Body of pancreas (tissue), 4 donors: ENCODE measurements at places on chromosomes 4 and X. TPM values are rescaled to one million over a fixed set of nuclear protein-coding genes. Genes with fewer than 3 reads are reported as not detected.

NXF3 gene
- 0.26 TPM for total RNA-seq

DNA sequence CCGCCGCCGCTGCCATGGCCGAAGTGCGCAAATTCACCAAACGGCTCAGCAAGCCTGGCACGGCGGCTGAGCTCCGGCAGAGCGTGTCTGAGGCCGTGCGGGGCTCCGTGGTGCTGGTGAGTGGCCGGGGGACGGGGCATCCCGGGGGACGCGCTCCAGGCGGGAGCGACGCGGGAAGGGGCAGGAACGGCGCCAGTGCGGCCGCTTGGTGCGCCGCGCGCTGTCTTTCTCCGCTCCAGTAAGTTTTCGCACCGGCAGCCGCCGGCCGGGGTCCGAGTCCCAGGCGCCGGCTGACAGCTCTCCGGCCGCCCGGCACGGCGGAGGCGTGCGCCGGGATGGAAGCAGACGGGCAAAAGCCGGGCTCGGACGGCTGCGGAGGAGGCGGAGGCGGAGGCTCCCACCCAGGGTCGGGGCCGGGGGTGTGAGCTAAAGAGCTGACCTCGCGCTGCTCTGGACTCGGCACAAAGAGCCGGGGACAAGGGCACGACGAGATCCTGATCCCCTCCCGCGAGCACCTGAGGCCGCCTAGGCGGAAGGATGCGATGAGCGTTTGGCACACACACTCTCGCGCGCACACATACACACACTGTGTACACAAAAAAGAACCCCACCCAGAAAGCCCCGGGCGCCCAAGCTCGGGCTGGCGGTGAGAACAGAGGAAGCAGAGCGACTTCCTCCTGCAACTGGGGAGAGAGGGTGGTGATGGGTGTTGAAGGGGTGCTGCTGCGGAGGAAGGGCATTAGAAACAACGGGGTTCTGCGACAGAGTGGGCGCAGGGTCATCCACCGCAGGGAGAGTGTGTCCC lies 545 bp downstream of the DOCK11 start:
- DNase-seq, result peak; percentile 42

DNA sequence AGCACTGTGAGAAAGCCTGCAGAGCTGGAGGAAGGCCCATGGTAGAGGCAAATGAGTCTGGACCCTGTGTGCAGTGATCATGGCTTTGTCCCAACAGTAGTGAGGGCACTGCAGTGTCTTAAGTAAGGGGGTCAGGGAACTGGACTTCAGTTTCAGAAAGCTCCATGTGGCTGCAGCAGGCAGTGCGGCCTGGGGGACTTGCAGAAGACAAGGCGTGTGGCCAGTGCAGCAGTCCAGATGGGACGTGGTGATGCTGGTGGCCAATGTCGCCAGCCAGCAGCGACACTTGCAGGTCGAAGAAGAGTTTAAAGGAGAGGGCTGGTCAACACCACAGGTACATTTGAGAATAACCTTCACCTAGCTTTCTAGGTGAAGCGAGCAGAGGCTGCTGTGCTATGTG lies 113.4 kb downstream of the ZNF827 start:
- DNase-seq, result no peak

GRCh38 chr4:36133658-36134057 lies 110.7 kb downstream of the ARAP2 start:
- no peak for DNase-seq

BRS3 gene
- total RNA-seq, result not detected

CENPI gene
- total RNA-seq, result not detected

CSAG3 gene
- not detected for total RNA-seq

PAGE2 gene
- not detected for total RNA-seq

DCHS2 gene
- total RNA-seq, result 0.78 TPM

GRPR gene
- total RNA-seq, result 5.6 TPM

GRCh38 chr4:113447061-113447460 lies 314.5 kb downstream of the CAMK2D start:
- DNase-seq, result no peak

DNA sequence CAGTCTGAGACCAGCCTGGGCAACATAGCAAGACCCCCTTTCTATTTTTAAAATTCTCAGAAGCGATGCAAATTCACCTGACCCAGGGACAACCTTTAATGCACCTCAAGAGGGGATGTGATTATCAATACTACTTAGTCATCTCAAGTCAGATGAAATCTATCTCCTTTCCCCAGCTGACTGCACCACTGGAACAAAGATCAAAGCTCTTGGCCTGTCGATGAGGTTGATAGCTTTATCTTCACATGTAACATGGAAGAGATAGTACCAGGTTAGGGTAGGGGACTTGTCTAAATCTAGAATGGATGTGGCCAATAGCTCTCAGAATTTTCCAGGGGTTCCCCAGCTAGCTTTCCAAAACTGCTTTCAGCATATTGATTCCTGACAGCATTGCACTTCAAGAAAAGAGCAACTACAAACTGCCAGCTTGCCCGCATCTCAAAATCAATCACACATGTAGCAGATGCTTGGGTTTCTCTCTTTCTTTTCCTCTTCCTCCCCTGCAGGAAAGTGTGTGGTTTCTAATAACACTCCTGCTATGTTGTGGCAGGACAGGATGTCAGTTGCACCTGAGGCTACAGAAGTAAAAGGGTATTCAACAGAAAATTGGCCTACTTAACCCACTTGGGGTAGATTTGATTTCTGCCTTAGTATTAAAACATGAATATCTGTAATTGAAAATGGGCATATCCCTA lies 12.2 kb upstream of the TMEM164 start:
- DNase-seq, result no peak

DNA sequence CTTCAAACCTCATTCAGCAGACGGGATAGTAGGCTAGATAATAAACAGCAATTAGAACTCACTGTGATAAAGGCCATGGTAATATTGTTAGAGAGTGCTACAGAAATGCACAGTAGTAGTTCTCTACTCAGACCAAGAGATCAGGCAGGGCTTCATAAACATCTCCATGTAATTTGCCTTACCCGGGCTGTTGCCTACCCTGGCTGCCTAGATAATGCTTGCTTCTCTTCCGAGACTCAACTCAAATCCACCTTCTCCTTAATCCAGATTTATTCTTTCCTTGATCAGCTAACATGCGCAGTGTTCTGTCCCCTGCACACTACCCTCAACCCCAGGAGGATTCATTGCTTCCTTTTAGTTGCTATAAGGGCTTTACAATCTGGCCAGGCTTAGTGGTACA lies 21.8 kb downstream of the ANK2 start:
- DNase-seq, result no peak

DNA sequence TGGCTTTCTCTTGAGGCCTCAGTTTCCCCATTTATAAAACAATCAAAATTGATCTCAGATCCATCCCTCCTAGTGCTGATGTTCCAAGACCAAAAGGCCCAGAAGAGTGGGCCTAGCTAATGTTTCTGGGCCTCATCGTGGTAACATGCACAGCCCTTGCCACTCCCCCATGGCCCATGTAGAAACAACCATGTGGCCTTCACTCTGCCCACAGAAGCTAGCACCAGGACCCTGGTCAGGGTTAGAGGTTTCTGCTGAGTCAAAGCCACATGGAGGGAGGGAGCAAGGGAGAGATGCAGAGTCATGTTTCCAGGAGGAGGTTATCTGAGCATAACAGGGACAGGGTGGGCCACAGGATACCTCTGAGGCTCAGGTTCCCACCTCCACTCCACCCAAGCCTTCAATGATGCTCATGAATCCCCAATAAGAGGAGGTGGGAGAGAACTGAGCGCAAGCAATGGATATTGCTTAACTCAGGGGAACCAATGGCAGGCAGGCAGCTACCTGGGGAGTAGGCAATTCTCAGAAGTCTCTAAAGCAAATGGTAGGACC lies 16.9 kb downstream of the OTUD5 start:
- no peak for DNase-seq

DNA sequence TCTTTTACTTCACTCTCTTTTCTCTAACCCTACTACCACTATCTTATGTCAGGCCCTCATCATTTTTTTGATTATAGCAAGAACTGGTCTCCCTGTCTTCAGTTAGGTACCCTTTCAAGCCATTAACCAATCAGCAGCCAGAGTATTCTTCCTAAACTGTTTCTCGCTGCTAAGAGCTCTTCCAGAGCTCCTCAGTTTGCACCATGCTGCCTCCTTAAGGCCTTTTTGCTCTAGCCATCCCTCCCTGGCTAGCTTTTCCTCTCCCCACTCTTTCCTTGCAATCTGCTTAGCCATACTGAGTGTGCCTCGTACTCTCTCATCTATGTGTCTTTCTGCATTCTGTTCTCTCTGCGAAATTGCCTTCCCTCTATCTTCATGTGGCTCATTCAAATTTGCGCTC lies 32.9 kb downstream of the KIF4A start:
- DNase-seq, result no peak

DNA sequence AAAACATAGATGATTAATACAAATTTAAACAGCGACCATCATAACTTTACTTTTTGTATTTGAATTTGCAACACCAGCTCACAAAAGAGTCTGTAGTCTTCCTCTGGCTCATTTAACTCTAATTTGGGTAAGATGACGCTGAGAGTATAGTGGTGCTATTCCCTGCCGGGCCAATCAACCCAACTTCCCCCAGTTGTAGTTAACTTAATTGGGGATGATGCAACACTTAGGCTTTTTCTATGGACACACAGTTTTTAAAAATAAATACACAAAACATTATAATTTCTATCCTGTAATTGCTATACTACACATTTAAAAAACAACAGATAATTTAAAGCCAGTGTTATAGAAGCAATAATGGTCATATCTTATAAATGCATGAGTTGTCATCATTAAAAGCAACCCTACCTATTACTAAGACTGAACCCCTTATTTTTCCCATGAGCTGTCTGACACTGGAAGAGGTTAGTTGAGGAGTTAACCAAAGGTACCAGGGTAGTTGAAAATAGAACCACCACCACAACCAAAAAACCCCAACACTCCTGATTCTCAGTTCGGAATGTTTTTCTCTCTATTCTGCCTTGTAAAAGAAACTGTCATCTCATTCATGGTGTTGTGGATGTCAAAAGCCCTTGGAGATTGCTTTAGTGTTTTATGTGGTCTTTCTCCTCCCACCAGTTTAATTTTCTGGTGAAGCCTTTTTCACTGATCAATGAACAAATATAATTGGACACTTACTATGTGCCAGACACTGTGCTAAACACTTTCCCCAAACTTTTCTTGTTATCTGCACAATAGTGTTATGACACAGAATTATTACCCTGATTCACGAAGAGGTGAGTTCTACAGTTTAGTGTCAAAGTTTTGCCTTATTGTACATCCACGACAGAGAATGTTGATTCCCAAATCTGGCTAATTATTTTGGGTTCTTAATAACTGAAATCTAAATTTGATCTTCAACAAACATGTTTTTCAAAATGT lies 61.5 kb upstream of the RAPGEF2 start:
- no peak for DNase-seq

SH2D1A gene
- 0.52 TPM for total RNA-seq

DNA sequence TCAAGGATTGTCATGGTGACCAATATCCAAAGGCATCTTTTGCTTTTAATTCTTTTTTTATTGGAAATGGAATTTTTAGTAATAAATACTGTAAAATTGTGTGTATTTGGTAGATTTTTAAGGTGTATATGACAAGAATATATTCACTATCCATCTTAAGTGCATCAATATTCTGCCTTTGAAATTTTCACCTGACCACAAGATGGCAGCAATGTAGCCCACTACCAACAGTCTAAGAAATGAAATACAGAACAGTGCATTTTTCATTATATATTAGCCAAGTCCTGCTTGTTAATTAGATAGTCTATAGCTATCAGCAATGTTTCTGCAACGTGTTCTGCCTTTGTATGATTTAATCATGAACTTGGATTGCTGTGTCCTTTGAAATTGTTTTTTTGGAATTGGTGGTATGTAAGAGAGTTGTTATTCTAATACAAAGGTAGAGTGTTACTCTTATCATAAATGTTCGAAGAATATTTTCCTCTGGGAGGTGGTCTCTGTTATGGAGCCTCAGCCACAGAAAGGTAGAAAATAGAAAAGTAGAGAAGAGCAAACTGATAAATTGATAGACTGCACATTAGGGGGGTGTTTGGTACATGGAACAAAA lies 38.2 kb downstream of the HPGDS start:
- no peak for DNase-seq

GRCh38 chr4:10734697-10735096 lies 50.1 kb upstream of the CLNK start:
- peak; percentile 2 for DNase-seq

C4orf51 gene
- not detected for total RNA-seq

GRCh38 chrX:49058794-49059193 lies at the start of gene CCDC120:
TSS of gene CCDC120 (plus strand) at chrX:49058999. CDS start at chrX:49062042, 3,043 bp downstream.
- DNase-seq, result peak; percentile 73

- DNase-seq, result no peak
Observed at GRCh38 chr4:173930329-173930967, 353.0 kb downstream of the FBXO8 start.

SYTL4 gene
- total RNA-seq, result 21.3 TPM

DNA sequence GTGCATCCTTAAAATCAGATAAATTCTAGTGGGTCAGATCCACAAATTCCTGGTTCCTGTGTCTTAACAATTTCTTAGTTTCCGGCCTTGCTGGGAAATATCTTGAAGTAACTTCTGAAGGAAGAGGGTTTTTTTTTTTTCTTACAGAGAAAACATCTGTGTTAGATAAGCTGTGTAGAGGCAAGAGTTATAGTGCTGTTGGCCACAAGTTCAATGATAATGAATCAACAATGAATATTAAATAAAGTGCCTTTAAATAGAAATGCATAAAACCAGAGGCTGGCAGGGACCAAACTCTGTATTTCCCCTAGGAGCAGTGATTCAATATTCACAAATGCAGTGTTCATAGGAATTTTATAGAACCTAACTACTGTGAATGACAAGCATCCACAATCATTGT lies 711.9 kb upstream of the ATOH1 start:
- no peak for DNase-seq

DNA sequence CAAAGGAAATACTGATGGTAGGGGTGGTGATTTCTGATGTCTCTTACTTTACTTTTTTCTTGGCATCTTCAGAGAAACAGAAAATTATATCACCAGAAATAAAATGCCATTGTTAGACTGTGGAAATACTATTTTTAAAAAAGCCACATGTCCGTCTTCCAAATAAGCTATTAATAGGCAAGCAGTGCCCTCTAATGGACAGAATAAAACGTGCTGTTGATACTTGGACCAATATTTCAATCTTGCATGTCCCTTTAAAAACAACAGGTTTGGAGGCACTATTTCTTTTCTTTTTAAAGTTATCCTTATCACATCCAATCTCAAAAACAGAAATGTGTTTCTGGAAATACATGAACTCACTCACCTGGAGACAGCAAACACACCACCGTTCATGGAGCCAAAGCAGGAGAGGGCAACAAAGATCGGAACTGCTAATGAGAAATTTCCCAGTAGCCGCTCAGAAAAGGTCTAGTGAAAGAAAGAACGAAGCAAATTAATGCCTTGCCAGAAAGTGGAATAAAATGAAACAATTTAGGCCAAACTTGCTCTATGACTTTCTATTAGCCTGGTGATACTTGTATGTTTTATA lies 59.2 kb downstream of the SLC7A11 start:
- DNase-seq, result peak; percentile 21

DNA sequence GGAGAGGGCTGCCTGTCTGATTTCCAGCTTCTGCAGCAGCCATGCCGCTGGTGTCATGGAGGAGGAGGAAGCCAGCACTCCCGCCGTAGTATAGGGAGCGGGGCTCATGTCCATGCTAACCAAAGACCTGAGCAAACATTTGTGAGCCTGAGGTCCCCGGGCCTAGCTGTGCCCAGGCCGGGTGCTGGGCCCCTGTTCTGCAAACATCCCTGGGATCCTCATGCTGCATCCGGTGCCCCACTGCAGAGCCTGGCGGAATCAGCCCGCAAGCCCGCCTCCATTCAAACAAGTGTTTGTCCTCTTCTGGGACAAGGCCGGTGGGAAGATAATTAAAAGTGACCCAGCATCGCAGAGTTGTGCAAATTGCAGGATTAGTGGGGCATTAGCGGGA lies 106.3 kb downstream of the SORCS2 start:
- DNase-seq, result no peak

- DNase-seq, result no peak
Observed at GRCh38 chrX:149274516-149275105, 230.5 kb downstream of the IDS start.

- DNase-seq, result no peak
Observed at GRCh38 chr4:28976369-28976768, 1743.8 kb upstream of the PCDH7 start.
